Articular chondrocyte of knee joint (primary cell): ENCODE measurements at places on chromosomes 3 and 15. TPM values are rescaled to one million over a fixed set of nuclear protein-coding genes. Genes with fewer than 3 reads are reported as not detected.

HDC gene
- not detected in 2 replicates for total RNA-seq

ADAMTS9 gene
- 4.6 and 7.5 TPM in 2 replicates for total RNA-seq

GOLGA8J gene
- total RNA-seq, result 0.22 and 0.52 TPM in 2 replicates

CRBN gene
- 54.7 and 89.2 TPM in 2 replicates for total RNA-seq

CEP19 gene
- total RNA-seq, result 3.5 and 4.6 TPM in 2 replicates

MYEF2 gene
- 1.4 and 3.7 TPM in 2 replicates for total RNA-seq

MUC4 gene
- not detected in 2 replicates for total RNA-seq

SH3GL3 gene
- 0.65 TPM in 1 of 2 replicates, not detected in the other for total RNA-seq

RTP4 gene
- total RNA-seq, result 2.5 and 4.4 TPM in 2 replicates

FBN1 gene
- 1,426 and 1,479 TPM in 2 replicates for total RNA-seq

NMB gene
- 2.9 and 5.8 TPM in 2 replicates for total RNA-seq

SH3BP5 gene
- total RNA-seq, result 31.7 and 35.0 TPM in 2 replicates
